ENCODE measurements at places on chromosomes 12 and 14.

- DNase-seq = no peak
These were observed 84.2 kb upstream of the BMP4 start for GRCh38 chr14:54040846-54041245.

- no peak for DNase-seq
These were observed 33.7 kb downstream of the FAM186A start for GRCh38 chr12:50362671-50363070.

DNA sequence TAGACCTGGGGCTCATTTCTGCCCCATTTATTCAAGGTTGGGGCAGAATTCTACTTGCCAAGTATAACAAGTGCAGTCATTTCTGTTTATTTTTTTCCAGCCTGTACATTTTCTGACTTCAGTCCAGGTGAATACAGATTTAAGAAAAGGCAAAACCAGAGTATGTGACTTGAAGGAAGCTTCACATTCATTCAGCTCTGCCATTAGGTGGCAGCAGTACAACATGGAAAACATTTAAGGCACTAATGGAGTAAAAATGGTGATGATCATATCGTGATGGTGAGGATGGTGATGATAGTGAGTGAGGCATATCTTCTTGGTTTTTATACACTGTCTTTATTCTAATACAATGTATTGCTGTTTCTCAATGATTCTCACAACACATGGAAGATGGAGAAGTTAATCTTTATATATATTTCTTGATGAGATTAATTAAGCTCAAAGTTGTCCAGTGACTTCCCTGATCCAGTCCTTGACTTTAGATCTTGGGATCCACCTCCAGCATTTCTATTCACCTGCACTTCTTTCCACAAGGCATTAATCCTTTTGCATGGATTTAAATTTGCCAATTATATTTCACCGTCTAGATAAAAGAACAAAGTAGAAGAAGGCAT lies 176.7 kb upstream of the SEL1L start:
- DNase-seq = peak; percentile 3

DNA sequence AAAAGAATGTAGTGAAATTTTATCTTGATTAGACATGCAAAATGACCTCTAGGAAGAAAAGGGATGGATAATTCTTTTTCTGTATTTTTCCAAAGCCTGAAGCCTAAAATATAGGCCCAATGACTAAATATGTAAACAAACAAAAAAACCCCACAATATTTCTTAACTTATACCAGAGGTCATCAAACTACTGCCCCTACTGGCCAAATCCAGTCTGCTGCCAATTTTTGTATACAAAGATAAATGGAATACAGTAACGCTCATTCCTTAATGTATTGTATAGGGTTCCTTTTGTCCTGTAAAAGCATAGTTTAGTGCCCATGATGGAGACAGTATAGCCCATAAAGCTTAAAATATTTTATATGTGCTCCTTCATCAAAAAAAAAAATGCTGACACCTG lies 145.7 kb upstream of the ALG10 start:
- DNase-seq = no peak

DNA sequence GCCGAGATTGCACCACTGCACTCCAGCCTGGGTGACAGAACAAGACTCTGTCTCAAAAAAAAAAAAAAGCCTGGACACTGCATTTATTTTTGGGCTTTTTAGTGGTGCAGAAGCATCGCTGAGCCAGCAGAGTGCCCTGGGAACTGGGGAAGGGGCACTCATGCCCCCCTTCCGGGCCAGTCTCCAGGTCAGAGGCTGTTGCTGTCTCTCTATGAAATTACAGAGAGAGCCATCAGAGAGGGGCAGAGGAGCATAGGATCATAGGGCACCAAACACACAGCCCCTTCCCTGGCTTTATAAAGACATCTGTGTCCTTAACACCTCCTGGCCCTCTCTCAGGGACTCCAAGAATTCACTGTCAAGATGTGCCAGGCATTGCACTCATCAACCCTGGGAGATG lies 195.8 kb downstream of the CALM1 start:
- no peak for DNase-seq

DNA sequence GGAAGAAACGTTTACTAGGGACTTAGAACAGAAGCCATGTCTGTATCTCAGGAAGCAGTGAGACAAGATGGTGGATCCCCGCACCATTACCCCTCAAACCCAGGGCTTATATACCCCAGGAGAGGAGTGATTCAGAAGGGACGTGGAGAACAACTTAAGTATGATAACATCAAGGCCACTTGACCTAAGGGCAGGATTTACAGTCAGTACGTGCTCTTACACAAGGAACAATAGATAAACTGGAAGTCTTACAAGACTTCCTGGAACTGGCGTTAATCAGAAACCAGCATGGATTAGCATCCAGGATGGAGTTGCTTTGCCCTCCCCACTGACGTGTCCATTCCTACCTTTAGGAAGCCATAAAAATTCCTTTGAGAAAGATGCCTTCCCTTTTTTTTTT lies 8.6 kb upstream of the ETFBKMT start:
- DNase-seq = no peak

DNA sequence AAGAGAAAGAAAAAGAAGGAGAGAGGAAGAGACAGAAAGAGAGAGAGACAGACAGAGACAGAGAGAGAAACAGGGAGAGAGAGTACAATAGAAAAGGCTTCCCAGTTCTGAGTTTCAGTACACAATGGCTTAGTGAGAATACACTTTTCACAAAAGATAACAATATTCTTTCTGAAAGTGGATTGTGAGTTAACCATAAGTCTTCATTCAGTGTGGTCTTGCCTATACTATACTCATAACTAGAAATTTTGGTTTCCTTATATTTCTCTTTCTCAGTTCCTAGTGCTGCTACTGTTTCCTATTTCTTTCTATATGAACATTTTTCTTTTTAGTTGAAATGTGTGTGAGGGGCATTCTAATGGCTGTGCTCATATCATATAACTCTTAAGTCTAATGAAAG lies 9.3 kb downstream of the CD163L1 start:
- DNase-seq = no peak

GRCh38 chr12:116532428-116532827 lies 26.8 kb upstream of the MAP1LC3B2 start:
- no peak for DNase-seq

DNA sequence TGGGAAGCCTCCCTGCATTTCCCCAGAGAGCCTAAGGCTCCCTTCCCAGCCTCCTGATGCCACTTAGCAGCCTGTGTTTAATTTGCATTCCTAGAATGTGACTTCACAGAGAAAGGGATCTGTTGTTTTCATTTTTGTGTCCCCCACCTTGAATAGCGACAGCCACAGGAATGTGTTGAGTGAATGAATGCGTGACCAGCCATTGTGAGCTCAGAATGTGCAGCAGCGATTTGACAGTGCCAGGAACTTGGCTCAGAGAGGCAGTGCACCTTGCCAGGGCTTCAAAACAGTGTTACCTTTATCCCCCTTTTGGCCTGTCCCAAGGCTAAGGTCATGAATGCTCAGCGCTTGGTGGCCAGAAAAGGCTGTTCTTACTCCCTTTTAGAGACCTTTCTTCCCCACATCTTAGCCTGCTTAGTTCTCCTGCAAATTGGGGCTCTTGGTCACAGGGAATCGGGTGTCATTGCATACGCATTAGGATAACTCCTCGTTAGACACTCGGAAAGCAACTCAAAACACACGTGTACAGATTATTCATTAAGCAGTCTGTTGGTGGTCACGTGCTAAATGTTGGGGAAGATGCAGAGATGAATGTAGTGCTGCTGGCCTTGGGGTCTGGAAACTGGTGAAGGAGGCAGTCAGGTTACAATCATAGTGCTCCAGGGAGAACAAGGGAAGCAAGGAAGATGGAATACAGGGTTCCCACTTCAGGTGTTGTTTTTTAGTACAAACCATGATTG lies 9.8 kb downstream of the NTF3 start:
- no peak for DNase-seq

Data from hematopoietic multipotent progenitor cell treated with erythropoietin and hydrocortisone succinate and interleukin-3 and kit ligand, for 15 days (in vitro differentiated cells).